ENCODE measurements at places on chromosomes 7 and 10.
A peak's percentile ranks its signal among the peaks of the same experiment; 100 is the strongest.

GRCh38 chr10:33661580-33662336, 327.3 kb upstream of the NRP1 start:
- DNase-seq: peak; percentile 72

GRCh38 chr10:55158633-55159032, 357.6 kb upstream of the PCDH15 start:
- no peak for DNase-seq

- no peak for DNase-seq
Measured at GRCh38 chr7:46864716-46865115, 717.2 kb downstream of the TNS3 start.

GRCh38 chr7:138207555-138207971, 131.3 kb downstream of the AKR1D1 start:
- DNase-seq: peak; percentile 54

DNA sequence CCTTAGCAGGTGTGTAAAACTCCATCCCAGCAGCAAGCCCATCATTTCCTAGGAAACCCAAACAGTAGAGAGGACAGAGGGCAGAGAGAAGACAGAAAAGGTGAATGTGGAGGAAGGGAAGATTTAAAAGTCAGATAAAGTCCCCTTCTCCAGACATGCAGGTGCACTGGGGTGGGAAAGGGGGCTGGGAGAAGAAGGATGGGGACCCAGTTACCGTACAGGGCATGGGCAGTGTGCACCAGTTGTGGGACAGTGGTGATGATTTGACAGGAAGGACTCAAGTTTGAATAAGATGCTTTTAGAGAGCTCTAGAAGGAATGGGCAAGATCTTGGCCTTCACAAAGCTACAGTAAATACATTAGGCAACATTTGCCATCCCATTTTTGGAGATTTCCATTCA, 110.7 kb upstream of the PLXNA4 start:
- DNase-seq: no peak

DNA sequence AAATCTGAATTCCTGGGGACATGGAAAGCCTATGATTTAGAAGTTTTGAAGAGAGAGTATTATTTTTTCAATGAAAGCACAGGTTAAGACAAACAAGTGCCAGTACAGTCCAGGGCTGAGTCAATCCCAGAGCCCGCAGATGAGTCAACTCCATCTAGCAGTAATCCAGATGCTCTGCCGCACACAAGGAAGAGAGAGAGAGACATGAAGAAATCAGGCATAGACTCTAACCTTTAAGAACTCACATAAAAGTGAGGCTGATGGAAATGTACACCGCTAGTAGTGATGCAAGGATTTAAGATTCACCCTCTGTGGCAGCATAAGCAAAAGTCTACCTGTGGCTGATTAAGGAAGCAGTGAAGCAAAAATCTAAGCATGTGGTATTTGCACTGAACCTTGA, 651.5 kb downstream of the TNS3 start:
- DNase-seq: no peak

- no peak for DNase-seq
Measured at GRCh38 chr10:35961501-35961900, 319.4 kb upstream of the FZD8 start.

DNA sequence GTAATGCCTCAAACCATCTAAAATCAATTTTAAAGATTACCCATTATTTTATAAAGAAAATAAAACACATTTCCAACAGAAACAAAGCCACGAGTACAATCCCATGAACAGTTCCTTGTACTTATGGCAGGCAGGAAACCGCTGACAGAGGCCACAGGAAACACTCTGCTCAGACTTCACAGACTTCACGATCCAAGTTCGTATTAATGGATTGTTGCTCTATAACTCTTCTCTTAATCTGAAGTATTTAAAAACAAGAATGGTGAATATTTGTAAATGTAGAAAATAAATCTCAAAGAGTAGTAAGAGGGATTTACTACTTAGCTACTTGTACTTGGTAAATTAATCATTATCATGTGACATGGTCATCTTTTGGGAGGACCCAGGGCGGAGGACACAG, 78.3 kb downstream of the SNX10 start:
- DNase-seq: no peak

DNA sequence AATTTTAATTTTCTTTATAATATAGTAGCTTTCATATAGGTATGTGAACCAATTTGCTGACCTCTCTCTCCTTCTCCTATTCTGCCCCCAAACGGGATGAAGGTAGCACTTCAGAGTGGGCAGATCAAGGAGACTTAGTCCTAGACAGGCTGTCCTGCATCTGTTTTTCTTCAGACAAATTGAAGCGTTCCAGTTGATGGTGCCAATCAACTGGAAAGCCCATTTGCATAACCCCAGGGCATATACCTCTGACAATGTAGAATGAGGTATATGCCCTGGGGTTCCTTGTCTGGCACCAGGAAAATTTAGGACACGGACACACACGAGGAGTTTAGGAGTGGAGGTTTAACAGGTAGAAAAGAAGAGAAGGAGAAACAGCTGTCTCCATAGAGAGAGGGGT, 502.9 kb downstream of the HTR7 start:
- peak; percentile 45 for DNase-seq

DNA sequence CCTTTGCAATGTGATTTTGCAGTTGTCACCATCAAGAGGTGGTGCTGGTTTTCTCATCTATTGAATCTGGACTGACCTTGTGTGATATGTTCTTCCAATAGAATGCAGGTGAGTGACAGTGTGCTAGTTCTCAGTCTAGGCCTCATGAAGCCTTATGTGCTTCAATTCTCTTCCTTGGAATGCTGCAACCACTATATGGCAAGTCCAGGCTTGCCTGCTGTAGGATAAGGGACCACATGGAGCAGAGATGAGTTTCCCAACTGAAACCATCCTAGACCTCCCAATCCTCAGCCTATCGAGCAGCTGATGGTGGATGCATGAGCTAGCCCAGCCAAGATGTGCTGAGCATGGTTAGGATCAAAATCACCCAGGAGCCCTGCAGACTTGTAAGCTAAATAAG, 32.6 kb upstream of the ARHGAP21 start:
- DNase-seq: no peak

DNA sequence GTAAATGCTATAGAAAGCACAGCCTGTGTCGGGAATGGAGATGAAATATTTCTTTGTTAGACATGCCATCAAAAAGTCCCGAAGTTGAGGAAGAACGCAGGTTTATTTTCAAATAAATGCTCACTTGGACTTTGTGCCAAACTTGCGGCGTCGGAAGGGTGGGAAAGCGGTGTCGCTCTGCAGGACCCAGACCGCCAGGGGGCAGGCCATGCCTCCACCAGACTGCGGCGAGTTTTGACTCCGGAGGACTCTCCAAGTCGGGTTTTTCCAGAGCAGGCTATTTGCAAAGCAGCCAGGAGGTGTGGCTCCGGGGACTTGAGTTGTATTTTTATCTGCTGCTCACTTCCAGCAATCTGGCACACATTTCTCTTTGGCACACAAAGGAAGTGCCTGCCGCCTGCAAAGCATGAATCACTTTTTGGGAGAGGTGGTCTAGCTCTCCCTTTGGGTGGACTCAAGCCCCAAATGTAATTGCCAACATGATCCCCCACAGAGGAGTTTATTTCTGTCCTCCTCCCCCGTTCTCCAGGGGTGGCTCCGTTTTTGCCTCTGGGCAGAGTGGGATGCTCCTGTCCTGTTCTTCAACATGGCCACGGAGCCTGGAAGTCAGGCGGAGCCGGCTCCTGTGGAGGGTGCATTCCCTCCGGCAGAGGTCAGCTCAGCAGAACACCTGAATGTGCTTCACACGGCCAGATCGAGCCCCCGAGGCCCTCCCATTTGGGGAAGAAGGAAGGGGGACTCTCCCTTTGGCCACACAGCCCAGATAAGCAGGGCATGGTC, 82.3 kb upstream of the GPR26 start:
- peak; percentile 92 for DNase-seq

DNA sequence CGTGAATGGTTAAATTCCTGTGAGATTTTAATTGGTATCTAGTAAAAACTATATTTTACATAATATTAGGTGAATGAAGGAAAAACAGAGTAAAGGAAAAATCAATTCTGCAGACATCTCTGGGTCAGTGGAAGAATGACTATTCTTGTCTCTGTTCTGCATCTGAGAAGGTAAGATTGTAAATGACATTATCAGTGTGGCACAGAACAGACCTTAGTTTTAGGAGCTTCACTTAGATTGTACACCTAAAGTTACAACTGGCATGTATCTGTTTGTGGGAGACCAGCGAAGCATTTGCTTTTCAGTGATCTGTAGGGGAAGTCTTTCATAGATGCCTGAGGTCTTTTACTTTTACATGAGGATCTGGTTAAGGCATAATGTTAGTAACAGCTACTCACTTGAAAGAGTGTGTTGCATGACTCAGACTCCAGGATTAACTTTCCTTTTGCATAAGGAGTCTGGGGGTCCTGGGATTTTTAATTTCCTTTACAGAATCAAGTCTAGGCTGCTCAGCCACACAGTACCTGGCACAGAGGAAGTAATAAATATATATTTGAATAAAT, 56.2 kb downstream of the JMJD1C start:
- DNase-seq: no peak

DNA sequence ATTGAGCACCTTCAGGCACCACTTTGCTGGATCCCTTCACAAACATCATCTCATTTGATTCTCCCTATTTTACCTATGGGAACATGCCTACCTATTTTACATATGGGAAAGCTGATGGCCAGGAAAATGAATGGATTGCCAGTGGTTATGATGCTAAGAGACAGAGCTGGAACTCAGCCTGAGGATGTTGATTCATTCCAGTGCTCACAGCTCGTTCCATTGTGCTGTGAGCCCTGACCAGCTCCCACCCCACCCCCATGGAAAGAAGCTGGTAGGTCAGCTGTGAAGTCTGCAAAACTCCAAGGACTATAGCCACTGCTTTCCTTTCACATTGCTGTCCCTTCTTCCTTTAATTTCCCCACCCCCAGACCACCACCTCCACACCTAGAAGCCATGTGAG, 9.6 kb downstream of the UBTD1 start:
- DNase-seq: peak; percentile 34

GRCh38 chr10:123354521-123354920, 200.3 kb downstream of the BUB3 start:
- no peak for DNase-seq

- peak; percentile 71 for DNase-seq
Measured at GRCh38 chr7:104848138-104848990, 165.6 kb upstream of the KMT2E start.

GRCh38 chr7:22364900-22365299, 7.9 kb upstream of the RAPGEF5 start:
- DNase-seq: no peak

- DNase-seq: no peak
Measured at GRCh38 chr10:58698777-58699356, 186.2 kb downstream of the BICC1 start.

Data from ELF-1 (cell line).